ENCODE measurements at places on chromosomes 1 and 21. TPM values are rescaled to one million over a fixed set of nuclear protein-coding genes. Genes with fewer than 3 reads are reported as not detected.

The MTARC2 gene
- 1.2 TPM for total RNA-seq

The WDR77 gene
- total RNA-seq, result 63.7 TPM

The LEMD1 gene
- not detected for total RNA-seq

The DDR2 gene
- 109 TPM for total RNA-seq

The LINGO4 gene
- not detected for total RNA-seq

The TAL1 gene
- total RNA-seq, result not detected

The MORC3 gene
- total RNA-seq, result 13.3 TPM

The RERE gene
- 8.7 TPM for total RNA-seq

The SLC25A24 gene
- total RNA-seq, result 34.9 TPM

The C1QC gene
- not detected for total RNA-seq

The RBM11 gene
- not detected for total RNA-seq

The NFASC gene
- not detected for total RNA-seq

The CHIA gene
- not detected for total RNA-seq

The SCMH1 gene
- total RNA-seq, result 28.2 TPM

The ZBTB8A gene
- 3.2 TPM for total RNA-seq

The PGLYRP4 gene
- not detected for total RNA-seq

The CD34 gene
- total RNA-seq, result 0.86 TPM

The SPOCD1 gene
- total RNA-seq, result 47.0 TPM

The SERINC2 gene
- total RNA-seq, result 54.5 TPM

The HTR6 gene
- not detected for total RNA-seq

The FCRL1 gene
- not detected for total RNA-seq

The PTGFR gene
- total RNA-seq, result 1.4 TPM

The ASPM gene
- 30.3 TPM for total RNA-seq

The RAB7B gene
- total RNA-seq, result 6.2 TPM

The RNU1-2 gene
- not detected for total RNA-seq

The MROH9 gene
- total RNA-seq, result not detected

The IQCC gene
- 1.4 TPM for total RNA-seq

The KPRP gene
- total RNA-seq, result not detected

The PROK1 gene
- not detected for total RNA-seq

The KLHL17 gene
- 3.5 TPM for total RNA-seq

The GPR3 gene
- 0.86 TPM for total RNA-seq

The FMO2 gene
- total RNA-seq, result not detected

The CFAP298 gene
- total RNA-seq, result 26.9 TPM

The ADGRL4 gene
- 1.1 TPM for total RNA-seq

The OR6K3 gene
- not detected for total RNA-seq

The SYT11 gene
- total RNA-seq, result 19.3 TPM

The HSD3B2 gene
- total RNA-seq, result not detected

The SPRR2A gene
- not detected for total RNA-seq

The TBX15 gene
- not detected for total RNA-seq

The CLDN19 gene
- total RNA-seq, result not detected

The EVA1C gene
- 17.4 TPM for total RNA-seq

All from myometrial cell (primary cell).